Activated naive CD4-positive, alpha-beta T cell (primary cell): ENCODE measurements at places on chromosomes 4 and X.

- DNase-seq: no peak
Observed at GRCh38 chr4:130077275-130077674, 981.3 kb downstream of the C4orf33 start.

GRCh38 chr4:61443813-61444510, 243.8 kb downstream of the ADGRL3 start:
- DNase-seq: no peak

DNA sequence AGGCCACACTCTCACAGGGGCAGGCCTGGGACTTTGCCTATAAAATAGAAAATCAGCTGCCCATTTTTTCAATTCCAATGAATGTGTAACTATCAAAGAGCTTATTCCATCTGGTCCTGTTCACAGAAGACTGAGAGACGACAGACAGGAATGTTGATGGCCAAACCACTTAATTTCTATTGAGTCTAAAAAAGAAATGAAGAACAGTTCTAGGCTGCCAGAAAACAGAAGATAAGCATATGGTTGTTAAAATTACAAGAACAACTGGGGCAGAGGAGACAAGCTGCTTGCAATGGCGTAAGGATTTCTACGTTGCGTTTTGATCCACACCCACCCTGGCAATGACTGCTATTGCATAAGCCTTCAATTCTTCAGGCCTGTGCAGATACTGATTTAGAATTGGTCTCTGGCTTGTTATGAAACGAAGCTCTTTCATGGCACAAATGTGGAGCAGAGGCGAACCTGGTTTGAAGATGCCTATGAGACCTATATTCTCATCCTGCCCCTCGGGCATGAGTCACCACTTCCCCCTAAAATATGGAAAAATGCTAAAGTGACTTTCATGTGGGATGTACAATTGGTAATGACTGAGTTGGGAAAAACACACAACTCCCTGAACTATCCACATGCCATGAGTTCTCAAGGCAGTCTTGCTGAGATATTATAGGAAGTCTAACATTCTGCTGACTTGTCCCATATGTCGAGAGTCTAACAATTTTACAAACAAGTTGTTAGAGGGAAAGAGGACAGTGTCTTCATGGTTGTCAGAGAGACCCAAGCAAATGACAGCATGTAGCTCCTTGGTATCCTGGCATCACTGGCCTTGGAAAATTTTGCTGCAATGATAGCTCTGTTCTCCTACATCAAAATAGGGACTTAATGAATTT, 37.9 kb upstream of the SORBS2 start:
- no peak for DNase-seq

- peak; percentile 5 for DNase-seq
Observed at GRCh38 chr4:16001484-16001858, 38.5 kb upstream of the FGFBP2 start.

DNA sequence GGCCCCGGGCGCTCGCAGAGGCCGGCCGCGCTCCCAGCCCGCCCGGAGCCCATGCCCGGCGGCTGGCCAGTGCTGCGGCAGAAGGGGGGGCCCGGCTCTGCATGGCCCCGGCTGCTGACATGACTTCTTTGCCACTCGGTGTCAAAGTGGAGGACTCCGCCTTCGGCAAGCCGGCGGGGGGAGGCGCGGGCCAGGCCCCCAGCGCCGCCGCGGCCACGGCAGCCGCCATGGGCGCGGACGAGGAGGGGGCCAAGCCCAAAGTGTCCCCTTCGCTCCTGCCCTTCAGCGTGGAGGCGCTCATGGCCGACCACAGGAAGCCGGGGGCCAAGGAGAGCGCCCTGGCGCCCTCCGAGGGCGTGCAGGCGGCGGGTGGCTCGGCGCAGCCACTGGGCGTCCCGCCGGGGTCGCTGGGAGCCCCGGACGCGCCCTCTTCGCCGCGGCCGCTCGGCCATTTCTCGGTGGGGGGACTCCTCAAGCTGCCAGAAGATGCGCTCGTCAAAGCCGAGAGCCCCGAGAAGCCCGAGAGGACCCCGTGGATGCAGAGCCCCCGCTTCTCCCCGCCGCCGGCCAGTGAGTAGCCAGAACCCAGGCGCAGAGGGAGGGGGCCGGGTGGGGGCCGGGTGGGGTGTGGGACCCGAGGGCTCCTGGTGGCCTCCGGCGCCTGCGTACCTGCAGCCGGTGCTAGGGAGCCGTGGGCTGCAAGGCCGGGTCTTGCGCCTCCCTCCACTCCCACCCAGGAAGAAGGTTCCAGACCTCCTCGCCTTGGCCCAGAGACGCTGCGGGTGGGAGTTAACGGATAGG, 534 bp downstream of the MSX1 start:
- DNase-seq: no peak

DNA sequence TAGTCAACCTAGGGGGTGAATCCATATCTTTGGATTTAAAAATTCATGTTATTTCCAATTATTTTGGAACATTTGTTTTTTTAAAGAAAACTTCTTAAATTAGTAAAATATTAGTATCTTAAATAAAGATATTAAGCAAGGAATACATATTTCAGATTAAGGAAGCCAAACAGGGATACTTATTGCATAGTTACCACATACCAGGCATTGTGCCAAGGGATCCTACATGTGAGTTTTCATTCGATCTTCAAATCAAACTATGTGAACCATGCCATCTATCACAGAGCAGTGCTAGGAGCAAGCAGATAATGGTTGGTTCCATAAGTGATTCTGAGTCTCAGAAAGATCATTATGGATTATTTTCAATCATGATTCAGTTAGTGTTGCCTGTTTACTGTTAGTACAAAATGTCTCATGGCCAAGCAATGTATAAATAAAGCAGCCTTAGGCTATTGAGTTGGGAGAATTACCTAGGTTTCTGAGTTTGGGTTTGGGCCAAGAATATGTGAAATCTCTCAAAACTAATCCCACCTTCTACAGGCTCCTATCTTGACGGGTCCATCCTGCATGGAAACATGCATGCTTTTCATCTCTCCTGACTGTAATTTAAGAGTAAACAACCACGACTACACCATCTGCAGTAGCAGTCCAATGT, 176.7 kb downstream of the NPFFR2 start:
- no peak for DNase-seq

- no peak for DNase-seq
Observed at GRCh38 chr4:154562697-154563254, at the start of gene FGB. TSS of gene FGB (plus strand) at chr4:154563011. CDS start at chr4:154563019, 8 bp downstream.

- DNase-seq: no peak
Observed at GRCh38 chr4:167903291-167903721, 189.0 kb upstream of the ANXA10 start.

DNA sequence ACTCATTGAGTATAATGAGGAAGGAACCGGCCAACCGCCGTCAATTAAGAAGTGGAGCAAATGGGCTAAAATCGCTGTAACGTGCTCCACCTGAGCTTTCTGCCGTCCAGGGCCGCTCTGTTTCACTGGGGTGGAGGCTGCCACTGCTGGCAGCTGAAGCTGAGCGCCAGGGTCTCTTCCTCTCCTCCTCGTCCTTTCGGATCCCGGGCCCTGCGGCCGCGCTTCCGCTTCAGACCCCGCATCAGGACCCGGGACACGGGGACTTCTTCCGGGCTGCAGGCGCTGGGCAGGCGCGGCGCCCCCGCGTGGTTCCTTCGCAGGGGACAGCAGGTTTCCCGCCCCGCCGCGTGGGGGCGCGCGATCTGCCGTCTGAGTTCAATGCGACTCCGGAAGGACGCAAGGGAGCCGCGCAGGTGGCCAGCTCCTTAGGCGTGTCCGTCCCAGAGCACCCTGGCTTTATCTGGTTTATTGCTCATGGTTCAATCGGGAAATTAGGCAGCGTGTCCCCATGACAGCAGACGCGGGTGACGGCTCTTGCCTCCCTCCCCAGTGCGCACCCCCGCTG, 519.8 kb downstream of the TRIML1 start:
- no peak for DNase-seq

- DNase-seq: no peak
Observed at GRCh38 chr4:53484911-53485657, 106.2 kb downstream of the LNX1 start.

- DNase-seq: no peak
Observed at GRCh38 chrX:88397551-88397950, 349.5 kb upstream of the CPXCR1 start.

- no peak for DNase-seq
Observed at GRCh38 chrX:30992381-30992904, 79.4 kb downstream of the FTHL17 start.

DNA sequence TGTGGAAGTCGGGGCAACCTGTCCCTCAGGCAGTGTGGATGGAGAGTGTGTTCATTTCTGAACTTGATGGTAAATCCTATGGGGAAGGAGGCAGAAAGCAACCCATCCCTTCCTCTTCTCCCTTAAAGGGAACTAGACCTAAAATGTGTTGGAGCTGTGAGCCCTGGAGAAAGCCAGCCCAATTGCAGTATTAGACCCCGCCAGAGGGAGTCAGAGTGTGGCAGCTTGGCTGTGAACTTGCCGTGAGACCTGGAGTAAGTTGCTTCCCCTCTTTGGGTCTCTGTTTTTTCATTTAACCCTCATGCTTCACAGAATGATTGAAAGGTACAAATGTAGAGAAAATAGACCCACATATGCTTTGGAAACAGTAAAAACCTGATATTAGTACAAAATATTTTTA, 108.7 kb upstream of the PAK3 start:
- DNase-seq: no peak

- no peak for DNase-seq
Observed at GRCh38 chr4:177596035-177596434, 153.8 kb upstream of the AGA start.

DNA sequence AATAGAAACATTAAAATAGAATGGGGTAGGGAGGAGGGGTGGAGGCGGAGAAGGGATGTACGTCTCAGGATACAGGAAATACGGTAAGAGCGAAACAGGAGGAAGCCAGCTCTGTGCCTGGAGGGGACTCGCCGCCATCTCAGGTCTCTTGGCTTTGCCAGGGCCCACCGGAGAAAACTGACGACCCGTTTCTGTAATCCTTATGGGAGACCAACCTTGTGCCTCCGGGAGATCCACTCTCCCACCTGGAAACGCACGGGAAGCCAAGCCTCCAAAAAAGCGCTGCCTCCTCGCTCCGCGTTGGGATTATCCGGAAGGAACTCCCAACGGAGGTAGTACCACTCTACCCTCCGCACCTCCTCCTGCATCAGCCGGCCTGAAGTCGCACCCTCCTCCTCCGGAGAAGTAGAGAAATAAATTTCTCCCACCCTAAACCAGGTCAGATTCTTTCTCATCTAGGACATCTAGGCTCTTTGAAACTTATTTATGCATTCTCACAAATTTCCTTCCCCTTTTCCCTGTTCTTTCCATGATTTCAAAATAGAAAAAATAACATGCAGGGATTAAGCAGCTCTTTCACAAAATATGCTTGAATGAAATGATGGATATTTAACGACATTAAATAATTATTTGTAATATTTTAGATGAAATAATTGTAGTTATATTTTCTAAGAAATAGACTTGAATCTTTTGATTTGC, at the start of gene NBDY:
NBDY (plus strand) TSS at position 92 of the 699 bp plus-strand sequence; CDS start at position 203, 111 bp downstream.
- DNase-seq: no peak

DNA sequence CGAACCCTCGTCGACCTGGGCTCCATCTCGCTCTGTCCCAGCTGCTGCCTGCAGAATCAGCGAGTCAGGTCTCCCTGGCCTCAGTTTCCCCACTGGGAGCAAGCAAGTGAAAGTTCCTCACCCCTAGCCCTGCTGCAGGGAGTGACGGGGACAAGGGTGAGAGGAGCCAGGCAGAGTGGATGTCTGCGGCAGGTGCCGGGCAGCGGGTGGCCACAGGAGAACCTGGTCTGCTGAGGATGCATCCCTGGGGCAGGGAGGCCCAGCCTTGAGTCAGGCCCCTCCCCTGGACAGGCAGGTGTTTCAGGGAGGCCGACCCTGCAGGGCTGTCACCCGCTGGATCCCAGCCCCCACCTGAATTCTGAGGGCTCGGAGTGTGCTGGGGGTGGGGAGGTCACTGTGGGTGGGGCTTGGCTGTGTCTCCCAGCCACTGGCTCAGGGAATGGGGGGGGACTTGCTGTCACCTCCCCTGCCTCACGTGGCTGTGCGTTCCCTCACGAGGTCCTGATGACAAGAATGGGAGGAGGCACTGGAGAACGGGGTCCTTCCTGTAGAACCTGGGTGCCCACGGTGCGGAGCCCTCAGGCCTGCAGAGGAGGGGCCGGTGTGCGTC, 33.2 kb downstream of the LRPAP1 start:
- DNase-seq: no peak

- no peak for DNase-seq
Observed at GRCh38 chr4:58669783-58670182, 1559.6 kb upstream of the IGFBP7 start.

GRCh38 chrX:17475449-17476217, 100.6 kb downstream of the NHS start:
- no peak for DNase-seq

DNA sequence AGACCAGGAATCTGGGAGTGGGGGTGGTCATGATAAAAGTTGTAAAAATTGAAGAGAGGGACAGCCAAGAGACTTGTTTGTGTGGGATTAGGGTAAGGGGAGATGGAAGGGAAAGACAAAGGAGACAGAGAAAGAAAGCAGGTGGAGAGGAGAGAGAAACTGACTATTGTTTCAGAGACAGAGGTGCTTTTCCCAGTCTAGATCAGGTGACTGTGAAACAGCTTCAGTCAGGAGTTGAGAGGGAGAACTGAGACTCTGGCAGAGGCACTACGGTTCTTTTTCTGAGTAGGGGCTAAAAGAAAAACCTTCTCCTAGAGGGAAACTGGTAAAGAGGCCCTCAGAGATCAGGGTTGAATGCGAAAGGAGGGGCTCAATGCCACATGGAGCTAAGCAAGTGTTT, 106.4 kb downstream of the KDR start:
- DNase-seq: no peak

GRCh38 chr4:122517345-122517744, 60.8 kb upstream of the IL2 start:
- DNase-seq: no peak

GRCh38 chr4:7967501-7968261, 28.0 kb upstream of the AFAP1 start:
- no peak for DNase-seq

GRCh38 chr4:133623847-133624246, 474.8 kb downstream of the PCDH10 start:
- no peak for DNase-seq

DNA sequence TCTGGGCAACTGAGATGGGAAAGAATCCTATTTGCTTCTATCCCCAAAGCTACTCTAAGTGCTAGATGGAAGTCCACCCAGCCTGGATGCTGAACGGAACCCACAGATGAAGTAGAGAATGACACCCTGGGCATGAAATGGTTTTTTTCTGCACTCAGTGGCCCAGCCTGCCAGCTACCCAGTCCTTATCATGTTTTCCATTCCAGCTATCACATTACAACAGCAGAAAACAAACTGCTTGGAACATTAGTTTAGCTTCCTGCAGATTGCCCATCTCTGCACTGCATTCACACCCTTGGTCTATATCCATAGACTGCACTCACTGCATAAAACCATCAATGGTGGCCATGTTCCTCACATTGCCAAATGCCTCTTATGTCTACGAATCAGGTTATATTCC, 79.1 kb downstream of the NYX start:
- no peak for DNase-seq
